ENCODE measurements at places on chromosomes 7 and 10.

- no peak for DNase-seq
Measured at GRCh38 chr7:111475959-111476358, 86.3 kb downstream of the IMMP2L start.

- no peak for DNase-seq
Measured at GRCh38 chr10:21464134-21464533, 61.3 kb downstream of the SKIDA1 start.

GRCh38 chr7:42928754-42929153, 3.2 kb downstream of the PSMA2 start:
- no peak for DNase-seq

- no peak for DNase-seq
Measured at GRCh38 chr7:106010331-106010730, 47.3 kb downstream of the CDHR3 start.

GRCh38 chr7:108028111-108028510, 25.1 kb upstream of the LAMB1 start:
- DNase-seq = no peak

- no peak for DNase-seq
Measured at GRCh38 chr10:77422491-77423338, 214.9 kb downstream of the KCNMA1 start.

DNA sequence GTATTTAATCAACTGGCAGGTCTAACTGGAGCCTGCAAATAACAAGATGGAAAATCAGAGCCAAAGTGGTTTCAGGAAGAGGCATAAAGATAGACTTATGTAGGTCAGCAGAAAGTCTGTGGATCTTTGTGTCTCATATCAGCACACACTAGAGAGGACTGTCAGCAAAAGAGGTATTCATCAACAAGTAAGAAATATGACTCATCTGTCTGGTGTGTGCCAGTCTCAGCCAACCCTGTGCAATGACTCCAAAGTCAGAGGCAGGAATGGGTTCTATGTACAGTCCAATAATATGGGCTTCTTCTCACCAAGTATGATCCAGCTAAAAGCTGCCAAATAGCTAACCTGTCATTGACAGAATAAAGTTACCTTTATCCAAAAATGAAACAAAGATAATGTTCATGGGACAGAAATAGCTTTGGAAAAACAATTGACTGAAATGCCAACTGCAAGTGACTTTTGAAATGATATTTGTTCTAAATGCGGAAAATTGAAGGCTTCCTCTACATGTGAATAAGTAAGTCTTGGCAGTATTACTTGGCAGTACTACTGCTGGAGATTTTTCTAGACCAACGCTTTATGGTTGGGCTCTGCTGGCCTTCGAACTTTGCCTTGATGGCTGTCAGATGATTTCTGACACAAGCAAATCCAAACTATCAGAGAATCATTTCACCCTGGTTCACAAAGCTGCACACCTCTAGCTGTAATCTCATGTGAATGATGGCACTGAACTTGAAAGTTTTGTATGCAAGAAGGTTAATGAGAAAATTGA, 272.3 kb upstream of the SEMA3C start:
- no peak for DNase-seq

GRCh38 chr7:25947669-25948516, 204.1 kb upstream of the NFE2L3 start:
- DNase-seq = no peak

GRCh38 chr10:133474027-133474426, 20.3 kb downstream of the SCART1 start:
- no peak for DNase-seq

GRCh38 chr10:129703287-129704137, 236.5 kb downstream of the MGMT start:
- no peak for DNase-seq

- DNase-seq = no peak
Measured at GRCh38 chr7:8113184-8113583, 144.6 kb downstream of the GLCCI1 start.

- no peak for DNase-seq
Measured at GRCh38 chr10:73017955-73018480, 63.4 kb upstream of the PLA2G12B start.

DNA sequence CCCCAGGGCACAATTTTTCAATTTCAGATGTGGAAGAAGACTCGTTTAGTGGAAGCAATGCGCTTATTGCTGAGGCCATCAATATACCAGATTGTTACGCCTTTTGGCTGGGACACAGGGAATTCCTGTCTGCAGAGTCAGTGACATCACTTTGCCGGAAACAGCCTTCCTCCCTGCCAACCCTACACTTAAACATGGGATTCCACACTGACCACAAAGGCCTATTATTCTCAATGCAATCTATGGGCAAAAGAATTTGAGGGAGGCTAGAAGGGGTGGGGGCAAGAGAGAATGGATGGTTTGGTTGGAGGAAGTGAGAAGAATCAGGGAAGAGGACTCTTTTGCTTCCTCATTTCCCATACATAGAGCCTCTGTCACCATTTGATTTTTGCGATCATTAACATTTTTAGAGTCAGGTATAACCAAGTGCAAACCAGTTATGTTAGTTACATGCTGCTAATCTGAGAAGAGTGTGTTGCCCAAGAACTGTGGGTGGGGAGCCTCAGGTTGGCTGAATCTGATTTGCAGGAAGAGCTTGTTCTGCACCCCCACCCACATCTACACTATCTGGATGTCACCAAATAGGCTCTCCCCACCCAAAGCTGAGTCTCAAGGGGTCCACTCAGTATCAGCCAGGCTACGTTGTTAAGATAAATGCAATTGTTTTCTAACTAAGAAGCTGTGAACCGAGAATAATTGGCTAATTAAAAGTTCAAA, 58.2 kb downstream of the ENTPD1 start:
- no peak for DNase-seq

DNA sequence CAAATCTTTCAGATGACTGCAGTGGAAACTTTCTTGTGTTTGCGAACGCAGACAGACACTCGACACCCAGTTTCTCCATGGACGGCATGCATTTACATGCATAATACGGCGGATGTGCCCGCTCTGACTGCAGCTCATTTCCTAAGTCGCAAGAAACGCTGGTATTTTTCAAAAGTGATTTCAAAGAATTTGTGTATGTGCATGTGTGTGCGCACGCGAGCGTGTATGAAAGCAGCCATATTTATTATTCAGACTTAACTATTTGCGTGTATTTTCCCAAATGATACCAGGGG, 436.5 kb upstream of the MGMT start:
- DNase-seq = no peak

- DNase-seq = no peak
Measured at GRCh38 chr10:53029449-53029848, 256.9 kb upstream of the MBL2 start.

DNA sequence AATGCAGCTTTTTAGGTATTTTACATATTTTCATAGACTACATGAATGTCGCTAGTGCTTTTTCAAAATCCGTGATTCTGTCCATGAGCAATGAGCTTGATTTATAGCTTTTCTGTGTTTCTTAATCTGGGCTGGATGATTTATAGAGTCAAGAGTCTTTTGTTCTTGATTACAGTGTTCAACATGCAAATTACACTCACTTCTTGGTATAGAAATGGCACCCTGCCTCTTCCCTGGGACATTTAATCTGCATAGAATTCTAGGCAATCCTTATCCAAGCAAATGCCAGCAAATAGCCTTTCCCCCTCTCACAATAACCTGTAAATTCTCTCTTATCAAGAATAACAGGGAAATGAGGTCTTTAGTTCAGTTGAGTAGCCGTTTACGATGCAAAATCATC, 246.2 kb upstream of the SEMA3C start:
- DNase-seq = no peak

DNA sequence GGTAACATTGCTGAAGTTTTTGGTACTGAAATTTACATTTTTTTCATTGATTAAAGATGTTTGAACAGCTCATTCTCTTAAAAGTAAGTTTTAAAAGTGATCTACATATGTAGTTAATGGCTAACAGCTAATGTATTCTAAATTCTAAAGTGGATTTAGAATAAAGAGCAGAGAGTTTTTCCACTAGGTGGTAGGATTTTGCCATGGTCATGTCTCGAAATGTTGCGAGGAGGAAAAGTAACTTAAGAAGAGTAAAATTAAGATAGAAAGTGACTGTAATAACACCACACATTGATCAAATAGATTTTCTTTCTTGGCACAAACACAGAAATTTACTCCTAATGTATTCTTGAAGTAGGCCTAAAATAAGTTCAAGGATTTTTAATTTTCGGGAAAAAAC, 19.8 kb downstream of the LSMEM1 start:
- no peak for DNase-seq

- no peak for DNase-seq
Measured at GRCh38 chr10:47363781-47364180, 15.6 kb downstream of the RBP3 start.

DNA sequence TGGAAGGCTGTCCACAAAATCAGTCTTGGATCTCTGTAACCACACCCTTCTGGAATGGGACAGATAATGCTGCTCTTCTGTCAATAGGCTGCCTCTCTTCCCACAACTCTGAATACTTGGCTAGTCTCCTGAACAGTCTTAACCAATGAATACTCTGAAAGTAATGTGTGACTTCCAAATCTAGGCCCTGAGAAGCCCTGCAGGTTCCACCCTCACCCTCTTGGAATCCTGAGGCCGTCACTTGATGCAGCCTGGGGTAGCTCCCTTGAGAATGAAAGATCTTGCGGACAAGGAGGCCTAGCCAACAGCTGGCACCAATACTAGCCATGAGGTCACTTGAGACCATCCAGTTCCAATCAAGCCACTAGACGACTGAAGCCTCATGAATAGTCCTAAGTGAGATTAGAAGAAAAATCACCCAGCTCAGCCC, 109.2 kb downstream of the ARHGAP12 start:
- DNase-seq = no peak

GRCh38 chr7:132109769-132110168, 466.5 kb downstream of the PLXNA4 start:
- no peak for DNase-seq

- no peak for DNase-seq
Measured at GRCh38 chr7:106071356-106071998, 40.6 kb downstream of the SYPL1 start.

GRCh38 chr10:14667781-14668180, 106.9 kb downstream of the FAM107B start:
- no peak for DNase-seq

- DNase-seq = no peak
Measured at GRCh38 chr10:50541317-50541716, 82.4 kb downstream of the SGMS1 start.

DNA sequence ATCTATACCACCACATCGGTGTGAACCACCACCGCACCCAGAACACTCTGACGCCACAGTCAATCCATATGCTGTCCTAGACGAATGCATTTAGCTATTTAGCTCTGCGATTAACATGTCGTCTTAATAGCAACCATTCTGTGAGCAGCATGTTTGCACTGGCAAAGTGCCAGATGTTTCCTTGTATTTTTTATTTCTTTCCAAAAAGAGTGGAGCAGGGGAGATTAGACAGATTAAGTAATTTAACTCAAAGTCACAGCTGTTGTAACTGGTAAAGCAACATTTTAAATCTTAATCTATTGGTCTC, 57.0 kb upstream of the ARL4A start:
- no peak for DNase-seq

DNA sequence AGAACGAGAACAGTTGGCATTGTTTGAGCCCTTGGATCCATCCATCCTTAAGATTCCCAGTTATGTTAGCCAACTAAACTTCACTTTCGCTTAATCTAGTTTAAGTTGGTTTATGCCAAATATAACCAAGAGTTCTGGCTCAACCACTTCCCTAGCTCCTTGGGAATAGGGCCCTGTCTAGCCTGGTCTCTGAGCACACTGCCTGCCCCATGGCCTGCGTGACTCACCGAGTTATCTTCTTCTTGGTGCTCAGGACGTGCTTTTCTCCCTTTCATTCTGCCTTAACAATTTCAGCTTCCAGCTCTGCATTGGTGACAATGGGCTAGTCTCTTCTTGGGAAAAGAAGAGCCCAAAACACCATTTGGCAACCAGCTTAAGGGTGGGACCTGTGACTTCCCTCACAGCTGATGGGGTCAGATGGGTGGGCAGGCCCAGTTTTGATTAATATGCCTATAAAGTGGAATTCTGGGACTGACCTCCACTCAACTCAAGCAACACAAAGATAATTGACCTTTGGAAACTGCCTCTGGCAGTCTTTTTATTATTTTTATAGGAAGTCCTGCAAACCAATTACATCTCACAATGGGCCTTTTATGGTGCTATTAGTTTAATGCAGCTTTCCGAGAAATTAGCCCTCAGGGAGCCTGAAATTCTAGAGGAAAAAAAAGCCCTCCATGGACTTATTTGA, 126.4 kb downstream of the CFAP58 start:
- no peak for DNase-seq

DNA sequence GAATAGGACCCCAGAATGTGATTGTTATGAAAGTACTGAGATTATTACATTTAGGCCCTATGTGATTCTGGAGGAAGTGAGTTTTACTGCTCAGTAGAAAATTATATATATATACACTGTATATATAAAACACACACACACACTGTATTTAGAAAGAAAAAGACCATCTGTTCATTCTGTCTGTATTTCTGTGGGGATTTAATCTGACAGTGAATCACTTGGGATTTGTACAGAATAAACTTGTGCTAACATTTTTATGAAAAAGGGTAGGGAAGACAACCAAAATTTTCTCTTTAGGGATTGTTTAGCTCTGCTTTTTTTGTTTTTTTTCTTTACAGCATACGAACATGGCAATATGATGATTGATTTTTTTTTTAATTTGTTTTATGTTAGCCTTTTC, 142.7 kb downstream of the EXOC4 start:
- no peak for DNase-seq

- DNase-seq = no peak
Measured at GRCh38 chr10:120507175-120507574, 50.1 kb downstream of the PLPP4 start.

- no peak for DNase-seq
Measured at GRCh38 chr10:51063659-51064535, 10.4 kb upstream of the PRKG1 start.

DNA sequence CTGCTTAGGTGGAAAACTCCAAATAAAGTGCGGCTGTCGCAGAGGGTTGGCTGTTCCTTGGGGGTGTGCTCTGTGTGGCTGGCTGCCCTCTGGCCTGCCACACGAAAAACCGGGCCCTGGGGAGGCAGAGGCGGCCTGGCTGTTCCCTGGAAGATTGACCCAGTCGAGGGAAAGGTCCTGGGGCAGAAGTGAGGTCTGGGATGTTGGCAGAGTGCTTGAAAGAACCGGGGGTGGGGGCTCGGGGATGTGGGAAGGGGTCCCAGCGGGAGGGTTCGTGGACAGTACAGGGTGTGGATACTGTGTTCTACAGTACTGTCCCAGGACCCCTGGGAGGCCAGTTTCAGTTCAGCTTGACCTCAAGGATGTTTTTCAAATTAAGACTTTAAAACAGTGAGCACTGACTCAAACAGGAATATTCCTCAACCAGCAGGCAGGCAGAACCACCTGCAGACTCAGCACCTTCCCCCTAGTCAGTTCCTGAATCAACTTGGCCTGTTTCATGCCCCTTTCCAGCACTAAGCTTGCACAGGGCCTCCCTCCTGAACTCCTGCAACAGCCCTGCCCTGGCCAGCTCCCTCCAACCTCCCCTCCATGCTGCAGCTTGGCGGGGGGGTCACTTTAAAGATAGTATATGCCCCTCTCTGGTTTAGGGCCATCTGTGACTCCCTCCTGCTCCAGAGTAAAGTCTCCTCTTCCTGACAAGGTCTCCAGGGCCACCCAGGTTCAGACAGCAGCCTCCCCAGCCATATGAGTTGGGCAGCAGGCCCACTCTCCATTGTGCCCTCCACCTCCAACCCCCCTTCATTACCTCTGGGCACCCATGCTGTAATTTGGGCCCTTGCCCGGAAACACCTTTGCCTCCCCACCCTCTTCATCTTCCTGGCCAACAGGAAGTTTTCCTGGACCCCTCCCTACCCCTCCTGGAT, 3.2 kb upstream of the ATP6V1F start:
- no peak for DNase-seq

- no peak for DNase-seq
Measured at GRCh38 chr10:130350996-130351395, 214.8 kb downstream of the GLRX3 start.

GRCh38 chr7:56483153-56483552, 366.9 kb upstream of the NUPR2 start:
- DNase-seq = no peak

Data from anterior cingulate cortex (tissue), 58 donors.